ENCODE measurements at places on chromosomes 2 and 18.

GRCh38 chr2:96103761-96104486 lies 12.4 kb downstream of the ADRA2B start:
- DNase-seq = no peak

DNA sequence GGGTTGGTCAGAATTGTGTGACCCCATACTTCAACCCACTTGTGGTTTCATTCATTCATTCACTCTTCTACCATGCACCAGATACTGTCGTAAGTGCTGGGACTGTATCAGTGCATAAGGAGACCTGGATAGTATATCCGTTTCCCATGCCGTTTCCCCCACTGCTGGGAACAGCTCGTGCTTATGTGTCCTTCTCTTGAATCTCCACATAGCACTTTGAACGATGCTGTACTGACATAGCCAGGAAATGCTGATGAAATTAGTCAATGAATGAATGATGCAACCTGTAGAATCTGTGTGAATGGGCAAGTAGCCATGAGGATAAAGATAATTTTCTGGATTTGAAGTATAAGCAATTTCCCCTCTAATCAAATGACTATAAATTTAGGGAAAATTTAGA lies 276.1 kb downstream of the BCL2 start:
- DNase-seq = no peak

DNA sequence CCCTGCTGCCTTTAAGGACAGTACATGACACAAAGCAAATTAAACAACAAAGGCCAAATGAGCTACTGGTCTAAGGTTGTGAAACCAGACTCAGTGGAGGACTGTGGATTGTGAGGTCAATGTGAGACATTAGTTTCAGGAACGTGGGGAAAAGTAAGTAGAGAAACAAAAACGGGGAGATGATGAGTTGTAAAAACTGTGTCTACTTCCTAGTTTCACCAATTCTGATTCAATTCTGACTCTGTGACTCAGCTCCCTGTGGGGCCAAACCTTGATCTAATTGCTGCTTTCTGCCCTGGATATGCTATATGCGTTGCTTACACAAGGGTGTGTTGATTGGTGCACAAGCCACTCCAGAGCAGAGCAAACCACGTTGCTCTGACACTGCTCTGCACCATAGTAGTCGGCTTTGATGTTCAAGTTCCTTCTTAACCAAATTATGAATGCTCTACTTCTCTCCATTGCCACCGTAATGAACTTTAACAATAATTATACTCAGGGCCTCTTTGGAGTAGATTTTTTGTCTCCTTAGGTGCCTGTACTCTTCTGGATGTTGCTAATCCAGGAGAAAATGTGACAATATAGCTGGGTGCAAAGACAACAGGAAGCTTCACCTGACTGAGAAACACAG lies 1640.1 kb upstream of the CELF4 start:
- DNase-seq = no peak

GRCh38 chr2:74548285-74548899 lies 5.3 kb downstream of the LOXL3 start:
- DNase-seq = no peak

- DNase-seq = no peak
Measured at GRCh38 chr18:58632552-58632951, 3.7 kb upstream of the ALPK2 start.

GRCh38 chr2:227906991-227907390 lies 35.6 kb downstream of the DAW1 start:
- DNase-seq = no peak

Measured in urothelium cell line (cell line).